ENCODE measurements at places on chromosomes 1 and 21. TPM values are rescaled to one million over a fixed set of nuclear protein-coding genes. Genes with fewer than 3 reads are reported as not detected.

Gene CRYAA
- not detected for polyA plus RNA-seq

GRCh38 chr1:166272851-166273250, 106.0 kb upstream of the FAM78B start:
- H3K4me3 ChIP-seq = no peak overlapping the region
- H3K4me1 ChIP-seq = no peaks in the 10 kb centered on the region
- no peaks in the 10 kb centered on the region for H3K27me3 ChIP-seq
- no peaks in the 10 kb centered on the region for H3K36me3 ChIP-seq

Gene CASP9
- 21.0 TPM for polyA plus RNA-seq

Gene ADORA3
- polyA plus RNA-seq = 2.7 TPM

GRCh38 chr1:225428068-225428880, 436 bp upstream of the LBR start:
- no peaks in the 10 kb centered on the region for H3K36me3 ChIP-seq
- H3K27ac ChIP-seq = peak overlapping the region; percentile 82
- peak; percentile 85 for DNase-seq
- no peaks in the 10 kb centered on the region for H3K27me3 ChIP-seq

GRCh38 chr1:97139512-97139911, 417.9 kb downstream of the PTBP2 start:
- no peak for DNase-seq
- no peak overlapping the region for H3K4me3 ChIP-seq
- H3K27ac ChIP-seq = no peak overlapping the region
- peaks cover 42% of the 10 kb centered on the region for H3K36me3 ChIP-seq
- no peaks in the 10 kb centered on the region for H3K4me1 ChIP-seq

Gene NOL9
- polyA plus RNA-seq = 7.6 TPM

GRCh38 chr1:219120624-219121544, 52.8 kb upstream of the LYPLAL1 start:
- no peaks in the 10 kb centered on the region for H3K36me3 ChIP-seq
- peak overlapping the region; percentile 23 for H3K4me3 ChIP-seq
- H3K27ac ChIP-seq = no peak overlapping the region
- no peaks in the 10 kb centered on the region for H3K27me3 ChIP-seq
- peaks cover 25% of the 10 kb centered on the region for H3K4me1 ChIP-seq
- DNase-seq = peak; percentile 69

Gene S100A7
- not detected for polyA plus RNA-seq

Gene CRYBG2
- 0.39 TPM for polyA plus RNA-seq

DNA sequence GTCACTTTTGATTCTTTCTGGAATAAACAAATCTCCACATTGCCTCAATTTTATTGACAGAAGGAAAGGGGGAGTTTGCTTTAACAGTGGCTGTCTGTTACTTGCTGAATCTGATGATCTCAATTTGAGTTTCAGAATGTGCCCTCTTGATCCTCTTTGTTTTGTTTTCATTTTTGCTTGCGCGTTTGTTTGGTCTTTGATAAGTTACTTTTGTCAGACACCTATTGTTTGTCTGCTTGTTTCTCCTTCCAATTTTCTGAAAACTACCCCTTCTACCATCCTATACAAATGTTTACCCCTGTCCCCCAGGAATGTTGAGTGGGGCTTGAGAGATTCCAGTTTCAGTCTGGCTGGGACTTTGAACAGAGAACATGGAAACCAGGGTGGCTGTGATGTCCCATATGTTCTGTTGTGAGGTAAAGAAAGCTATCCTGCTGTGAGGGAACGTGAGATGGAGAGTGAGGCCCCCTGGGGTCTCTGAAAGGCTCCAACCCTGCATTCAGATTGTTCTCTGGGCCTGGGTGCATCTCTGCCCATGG, 11.8 kb upstream of the XCL2 start:
- no peaks in the 10 kb centered on the region for H3K36me3 ChIP-seq
- no peak for DNase-seq
- H3K4me1 ChIP-seq = peaks cover 32% of the 10 kb centered on the region
- H3K27me3 ChIP-seq = no peaks in the 10 kb centered on the region
- H3K4me3 ChIP-seq = no peak overlapping the region
- peak overlapping the region; percentile 5 for H3K27ac ChIP-seq

- no peak overlapping the region for H3K27ac ChIP-seq
- no peaks in the 10 kb centered on the region for H3K36me3 ChIP-seq
- H3K4me3 ChIP-seq = no peak overlapping the region
- H3K4me1 ChIP-seq = peaks cover 10% of the 10 kb centered on the region
- H3K27me3 ChIP-seq = no peaks in the 10 kb centered on the region
- DNase-seq = no peak
Measured at GRCh38 chr1:156906206-156906906, 12.8 kb downstream of the PEAR1 start.

Gene KAZN
- not detected for polyA plus RNA-seq

DNA sequence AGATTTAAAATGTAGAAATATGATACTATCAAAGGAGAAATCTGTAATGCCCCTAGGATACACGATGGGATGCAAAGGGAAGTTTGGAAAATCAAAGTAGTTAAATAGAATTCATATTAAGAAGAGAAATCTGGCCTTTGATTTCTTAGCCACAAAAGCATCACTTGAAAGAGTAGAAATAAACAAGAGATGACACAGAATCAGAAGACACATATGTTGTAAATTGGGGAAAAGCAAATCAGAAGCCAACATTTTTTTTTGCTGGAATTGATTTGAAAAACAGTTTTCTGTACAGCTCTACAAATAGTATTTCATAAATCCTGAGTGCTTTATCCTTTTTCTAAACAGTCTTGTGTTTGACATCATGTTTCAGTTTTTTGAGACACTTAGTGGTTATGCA, 12.4 kb upstream of the TNFSF18 start:
- no peak overlapping the region for H3K27ac ChIP-seq
- no peaks in the 10 kb centered on the region for H3K36me3 ChIP-seq
- H3K27me3 ChIP-seq = no peaks in the 10 kb centered on the region
- no peaks in the 10 kb centered on the region for H3K4me1 ChIP-seq
- DNase-seq = no peak

DNA sequence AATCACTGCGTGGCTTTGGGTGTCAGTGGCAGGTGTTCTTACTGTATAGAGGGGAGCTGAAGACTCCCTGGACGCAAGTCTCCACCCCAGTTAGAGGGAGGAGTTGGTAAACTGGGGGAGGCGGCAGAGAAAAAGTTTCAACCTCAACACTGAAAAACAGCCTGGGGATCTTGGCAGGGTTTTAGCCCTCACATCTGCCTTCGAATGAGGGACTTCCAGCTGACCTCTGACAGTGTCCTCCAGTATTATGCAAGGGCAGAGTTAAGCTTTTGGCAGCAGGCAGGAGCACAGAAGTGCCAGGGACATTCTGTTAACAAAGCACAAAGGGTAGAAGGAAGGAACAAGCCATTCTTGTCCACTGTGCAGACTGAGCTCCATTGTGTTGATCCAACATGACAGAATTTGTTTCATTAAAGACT, 41.2 kb upstream of the RAB4A start:
- no peak overlapping the region for H3K27ac ChIP-seq
- H3K4me1 ChIP-seq = peaks cover 30% of the 10 kb centered on the region
- no peaks in the 10 kb centered on the region for H3K27me3 ChIP-seq
- no peak for DNase-seq
- peak overlapping the region; percentile 7 for H3K4me3 ChIP-seq

DNA sequence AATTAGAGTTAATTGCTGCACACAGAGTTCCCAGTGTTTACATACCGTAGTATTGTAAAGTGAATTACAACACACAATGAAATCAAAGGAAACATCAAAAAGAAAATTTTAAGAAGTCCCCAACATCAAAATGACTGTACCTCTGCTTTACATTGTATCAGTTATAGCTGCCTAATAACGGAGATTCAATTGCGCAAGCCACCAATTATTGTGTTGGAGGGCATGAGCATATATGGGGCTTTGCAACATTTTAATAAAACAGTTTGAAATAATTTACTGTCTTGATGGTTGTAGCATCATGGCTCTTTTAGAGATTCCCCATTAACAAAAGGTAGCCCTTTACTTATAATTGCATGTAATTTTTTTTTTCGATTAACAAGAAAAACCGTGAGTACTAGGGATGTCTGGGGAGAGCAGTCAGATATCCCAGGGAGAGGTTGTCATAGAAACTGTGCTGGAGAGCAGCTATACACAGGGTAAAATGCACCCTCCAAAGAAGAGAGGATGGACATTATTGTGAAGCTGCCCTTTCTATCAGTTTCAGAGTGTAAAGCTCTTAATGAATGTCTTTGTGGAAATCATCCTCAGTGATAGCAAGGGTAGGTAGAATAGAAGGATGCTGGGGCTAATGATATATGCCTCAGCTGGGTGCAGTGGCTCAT, 55.9 kb upstream of the BTG3 start:
- no peak overlapping the region for H3K27ac ChIP-seq
- no peaks in the 10 kb centered on the region for H3K27me3 ChIP-seq
- no peaks in the 10 kb centered on the region for H3K36me3 ChIP-seq
- H3K4me3 ChIP-seq = no peak overlapping the region

- H3K4me1 ChIP-seq = peaks cover 77% of the 10 kb centered on the region
- peak overlapping the region; percentile 96 for H3K4me3 ChIP-seq
- H3K36me3 ChIP-seq = no peaks in the 10 kb centered on the region
Measured at GRCh38 chr1:9653491-9654050, 2.0 kb downstream of the PIK3CD start.

- H3K27ac ChIP-seq = no peak overlapping the region
- no peaks in the 10 kb centered on the region for H3K36me3 ChIP-seq
- H3K4me1 ChIP-seq = no peaks in the 10 kb centered on the region
- H3K4me3 ChIP-seq = no peak overlapping the region
Measured at GRCh38 chr1:97044159-97044760, 322.7 kb downstream of the PTBP2 start.

Gene ADAMTS5
- polyA plus RNA-seq = 1.0 TPM

DNA sequence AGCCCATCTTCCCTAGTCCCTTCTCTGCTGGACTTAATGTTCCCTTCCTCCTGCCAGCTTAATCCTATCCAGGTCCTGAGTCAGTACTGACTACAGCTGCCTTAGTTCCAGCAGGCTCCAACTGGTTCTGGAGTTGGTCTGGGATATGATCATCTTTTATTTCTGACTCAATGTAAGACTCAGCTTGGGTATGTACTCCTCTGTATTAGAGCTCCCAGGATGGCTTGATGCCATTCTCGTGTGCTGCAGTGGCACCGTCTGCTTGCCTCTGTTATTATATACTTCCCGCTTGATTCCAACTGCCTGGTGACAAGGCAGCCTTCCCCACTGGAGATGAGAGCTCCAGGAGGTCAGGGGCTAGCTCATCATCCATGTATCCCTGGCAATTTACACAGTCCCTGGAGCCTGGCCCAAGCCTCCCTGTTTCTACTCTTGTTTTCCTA, 164.4 kb upstream of the DPT start:
- H3K27ac ChIP-seq = no peak overlapping the region
- no peak overlapping the region for H3K4me3 ChIP-seq
- no peaks in the 10 kb centered on the region for H3K27me3 ChIP-seq
- no peaks in the 10 kb centered on the region for H3K4me1 ChIP-seq
- no peaks in the 10 kb centered on the region for H3K36me3 ChIP-seq
- DNase-seq = no peak

DNA sequence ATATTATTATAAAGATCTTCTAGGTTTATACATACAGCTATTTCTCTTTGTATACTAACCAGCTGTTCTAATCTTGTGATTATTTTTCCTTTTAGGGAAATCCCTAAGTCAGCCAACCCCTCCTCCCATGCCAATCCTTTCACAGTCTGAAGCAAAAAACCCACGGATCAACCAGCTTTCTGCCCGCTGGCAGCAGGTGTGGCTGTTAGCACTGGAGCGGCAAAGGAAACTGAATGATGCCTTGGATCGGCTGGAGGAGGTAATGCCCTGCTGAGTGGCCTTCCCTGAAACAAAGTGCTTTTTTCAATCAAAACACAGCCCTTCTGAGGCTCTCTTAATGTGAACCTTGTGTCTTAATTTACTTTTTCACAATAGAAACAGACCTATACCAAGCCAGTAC, 32.4 kb upstream of the BMP8A start:
- H3K27me3 ChIP-seq = no peaks in the 10 kb centered on the region
- peaks cover 100% of the 10 kb centered on the region for H3K36me3 ChIP-seq
- H3K4me1 ChIP-seq = no peaks in the 10 kb centered on the region
- no peak overlapping the region for H3K27ac ChIP-seq
- no peak overlapping the region for H3K4me3 ChIP-seq
- no peak for DNase-seq

Gene VTCN1
- polyA plus RNA-seq = not detected

DNA sequence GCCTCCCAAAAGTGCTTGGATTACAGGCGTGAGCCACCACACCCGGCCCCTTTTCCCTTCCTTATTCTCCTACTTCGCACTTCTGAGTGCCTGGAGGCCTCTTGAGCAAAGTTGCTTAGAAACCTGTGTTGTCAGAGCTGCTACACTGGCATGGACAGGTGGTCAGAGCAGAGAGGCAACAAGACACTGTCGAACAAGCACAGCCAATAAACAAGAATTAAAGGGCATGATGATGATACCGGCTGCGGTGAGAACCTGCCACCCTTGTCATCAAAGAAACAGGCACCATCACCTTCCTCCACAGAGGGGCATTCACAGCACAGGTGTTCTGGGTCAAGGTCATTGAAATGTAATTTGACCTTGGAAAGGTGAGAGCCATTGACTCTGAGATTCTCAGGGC, 23.3 kb downstream of the STUM start:
- H3K4me3 ChIP-seq = no peak overlapping the region
- no peaks in the 10 kb centered on the region for H3K36me3 ChIP-seq
- no peaks in the 10 kb centered on the region for H3K27me3 ChIP-seq
- DNase-seq = no peak

Gene NMNAT2
- polyA plus RNA-seq = 0.22 TPM

GRCh38 chr1:52725903-52726264, 369 bp upstream of the ZYG11B start:
- H3K27me3 ChIP-seq = no peaks in the 10 kb centered on the region
- H3K4me1 ChIP-seq = peaks cover 12% of the 10 kb centered on the region
- no peaks in the 10 kb centered on the region for H3K36me3 ChIP-seq
- peak overlapping the region; percentile 86 for H3K4me3 ChIP-seq
- DNase-seq = no peak

Gene ERG
- polyA plus RNA-seq = not detected

Gene HP1BP3
- 137 TPM for polyA plus RNA-seq

Gene RHBDL2
- polyA plus RNA-seq = 0.08 TPM

DNA sequence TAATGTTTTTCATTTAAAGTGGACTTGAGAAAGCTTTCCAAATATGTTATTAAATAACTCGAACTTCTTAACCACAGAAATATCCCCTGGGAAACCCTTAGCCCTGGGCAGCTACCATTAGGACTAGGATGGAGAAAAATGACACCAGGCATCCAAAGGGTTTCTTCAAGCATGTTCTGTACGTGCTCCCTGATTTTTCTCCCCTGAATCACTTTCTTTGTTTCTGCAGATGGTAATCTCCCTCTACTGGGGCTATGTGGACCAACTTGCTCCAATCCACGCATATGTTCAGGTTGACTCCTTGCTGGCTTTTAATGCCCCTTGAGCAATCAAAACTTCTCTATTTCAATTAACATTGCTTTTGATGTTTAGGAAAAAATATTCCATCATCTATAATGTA, 312.7 kb upstream of the C1orf87 start:
- no peaks in the 10 kb centered on the region for H3K27me3 ChIP-seq
- DNase-seq = no peak
- H3K4me3 ChIP-seq = no peak overlapping the region
- no peaks in the 10 kb centered on the region for H3K4me1 ChIP-seq
- no peak overlapping the region for H3K27ac ChIP-seq

DNA sequence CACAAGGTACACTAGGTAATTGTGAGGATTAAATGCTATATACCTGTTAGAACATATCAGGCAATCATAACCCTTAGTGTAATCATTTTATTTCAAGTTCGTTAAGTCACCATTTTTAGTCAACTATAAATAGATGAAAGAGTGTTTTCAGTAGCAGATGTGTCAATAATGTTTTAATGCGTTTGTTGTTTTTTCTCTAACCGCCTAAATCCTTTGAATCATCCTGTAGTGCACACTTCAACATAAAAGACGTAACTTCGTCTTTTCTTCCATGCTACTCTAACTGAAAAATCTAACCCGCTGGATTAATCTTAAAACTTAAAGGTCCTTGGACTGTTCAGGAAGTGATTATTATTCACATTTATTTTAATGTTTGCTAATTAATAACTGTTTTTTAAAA, 7.2 kb upstream of the LBR start:
- no peak overlapping the region for H3K27ac ChIP-seq
- DNase-seq = no peak
- H3K27me3 ChIP-seq = no peaks in the 10 kb centered on the region
- H3K4me1 ChIP-seq = no peaks in the 10 kb centered on the region
- H3K36me3 ChIP-seq = no peaks in the 10 kb centered on the region
